ENCODE measurements at places on chromosomes 2 and 18.

- DNase-seq: peak; percentile 16
Measured at GRCh38 chr2:38315707-38316333, 61.3 kb downstream of the ATL2 start.

DNA sequence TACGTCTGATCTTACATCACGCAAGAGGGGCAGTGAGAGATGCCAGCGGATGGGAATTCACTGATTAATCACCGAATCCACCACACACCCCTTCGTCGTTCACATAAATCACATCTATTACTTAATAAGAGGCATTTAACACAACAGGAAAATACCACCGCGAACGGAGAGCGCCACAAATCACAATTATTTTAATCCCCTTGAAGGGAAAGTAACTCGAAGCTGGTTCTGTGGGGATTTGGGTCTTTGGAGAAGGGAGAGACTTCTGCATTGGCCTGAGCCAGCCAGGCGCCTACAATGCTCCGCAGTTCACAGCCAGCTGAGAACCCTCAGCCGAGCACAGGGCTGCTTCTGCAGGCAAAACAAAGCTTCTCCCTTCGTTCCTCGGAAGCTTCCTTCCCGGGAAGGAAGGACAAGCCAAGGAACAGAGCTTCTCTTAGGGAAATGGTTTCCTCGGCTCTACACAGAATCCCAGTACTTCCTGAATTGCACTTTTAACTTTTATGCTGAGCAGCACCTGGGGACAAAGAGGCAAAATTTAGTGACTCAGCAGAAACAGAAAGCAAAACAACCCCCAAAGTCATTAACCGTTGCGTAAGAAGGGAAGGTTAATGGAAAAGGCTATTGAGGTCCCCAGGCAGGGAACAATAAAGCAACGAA, at the start of gene LRP1B:
Gene LRP1B (minus strand): TSS at position 7 of the 660 bp plus-strand sequence. CDS start 287 bp downstream, outside the sequence.
- DNase-seq: peak; percentile 20

- DNase-seq: no peak
Measured at GRCh38 chr2:122144884-122145283, 389.4 kb downstream of the TSN start.

GRCh38 chr2:64143169-64144056, 807 bp downstream of the PELI1 start:
- peak; percentile 70 for DNase-seq

GRCh38 chr18:10169064-10169562, 255.3 kb downstream of the VAPA start:
- no peak for DNase-seq

DNA sequence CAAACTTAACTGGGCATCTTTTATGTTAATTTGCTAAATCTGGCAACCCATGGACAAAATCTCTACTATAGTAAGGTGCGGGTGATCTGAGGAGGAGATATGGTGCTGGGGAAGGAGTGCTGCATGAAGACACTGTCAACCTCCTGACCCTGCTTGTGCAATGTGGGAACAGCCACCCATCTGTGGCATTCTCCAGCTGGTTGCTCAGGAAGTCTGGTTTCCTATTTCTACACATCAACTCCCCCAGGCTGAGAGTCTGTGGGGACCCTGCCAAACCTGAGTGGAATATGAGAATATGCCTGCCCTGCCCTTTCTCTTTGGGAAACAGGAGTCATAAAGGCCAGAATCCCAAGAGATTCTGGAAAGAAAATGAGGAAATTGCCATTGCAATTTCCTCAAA, 60.1 kb upstream of the PAX3 start:
- no peak for DNase-seq

GRCh38 chr2:15636972-15637785, 45.5 kb downstream of the DDX1 start:
- peak; percentile 70 for DNase-seq

- no peak for DNase-seq
Measured at GRCh38 chr2:166651991-166652390, 157.9 kb upstream of the SCN7A start.

- DNase-seq: no peak
Measured at GRCh38 chr2:42057902-42058450, 10.2 kb downstream of the PKDCC start.

- DNase-seq: no peak
Measured at GRCh38 chr18:23238651-23239349, 103.5 kb downstream of the CABLES1 start.

DNA sequence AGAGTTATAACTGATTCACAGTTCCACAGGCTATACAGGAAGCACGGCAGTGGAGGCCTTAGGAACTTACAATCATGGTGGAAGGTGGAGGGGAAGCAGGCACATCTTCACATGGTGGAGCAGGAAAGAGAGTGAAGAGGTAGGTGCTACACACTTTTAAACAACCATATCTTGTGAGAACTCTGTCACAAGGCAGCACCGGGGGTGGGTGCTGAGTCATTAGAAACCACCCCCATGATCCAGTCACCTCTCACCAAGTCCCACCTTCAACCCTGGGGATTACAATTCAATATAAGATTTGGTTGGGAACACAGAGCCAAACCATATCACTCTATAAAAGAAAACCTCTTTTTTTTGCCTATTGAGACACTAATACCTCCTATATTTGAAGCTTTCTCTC, 1108.5 kb upstream of the CDH2 start:
- no peak for DNase-seq

GRCh38 chr2:238401551-238401950, 25.2 kb upstream of the ASB1 start:
- DNase-seq: peak; percentile 76

- DNase-seq: no peak
Measured at GRCh38 chr18:77206676-77207374, 42.8 kb upstream of the GALR1 start.

DNA sequence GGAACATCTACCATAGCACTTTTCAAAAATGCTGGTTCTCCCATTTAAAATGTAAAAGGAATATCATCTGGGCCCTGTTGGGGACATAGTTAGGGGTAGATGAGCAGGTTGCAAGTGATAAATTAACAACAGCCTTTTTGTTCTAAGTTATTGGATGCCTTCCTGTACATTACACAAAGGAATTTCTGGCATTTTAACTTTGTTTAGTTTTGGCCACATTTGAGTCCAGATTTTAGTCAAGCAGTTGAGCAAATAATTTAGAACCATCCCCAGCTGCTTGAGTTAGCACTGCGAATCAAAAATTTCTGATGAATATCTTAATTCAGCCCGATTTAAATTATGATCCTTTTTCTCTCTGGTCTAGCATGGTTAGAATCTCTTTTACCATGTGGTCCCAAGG, 124.4 kb downstream of the TTC27 start:
- DNase-seq: no peak

DNA sequence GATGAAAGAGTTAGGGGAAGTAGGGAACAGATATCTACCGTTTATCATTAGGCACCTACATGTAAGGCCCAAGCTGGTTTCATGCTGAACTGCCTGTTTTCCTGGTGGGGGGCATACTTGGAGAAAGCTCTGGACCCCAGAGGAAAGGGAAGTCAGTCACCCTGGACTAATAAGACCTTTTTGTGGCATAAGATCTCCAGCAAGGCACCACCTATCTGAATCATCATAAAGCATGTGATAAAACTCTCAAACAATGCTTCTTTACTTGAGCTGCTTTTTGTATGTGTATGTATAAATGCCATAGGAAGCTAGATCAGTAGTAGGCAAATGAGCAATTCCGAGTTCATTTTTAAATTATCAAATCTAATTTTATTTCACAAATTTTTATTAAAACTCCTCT, 104.8 kb downstream of the TANC1 start:
- DNase-seq: no peak

DNA sequence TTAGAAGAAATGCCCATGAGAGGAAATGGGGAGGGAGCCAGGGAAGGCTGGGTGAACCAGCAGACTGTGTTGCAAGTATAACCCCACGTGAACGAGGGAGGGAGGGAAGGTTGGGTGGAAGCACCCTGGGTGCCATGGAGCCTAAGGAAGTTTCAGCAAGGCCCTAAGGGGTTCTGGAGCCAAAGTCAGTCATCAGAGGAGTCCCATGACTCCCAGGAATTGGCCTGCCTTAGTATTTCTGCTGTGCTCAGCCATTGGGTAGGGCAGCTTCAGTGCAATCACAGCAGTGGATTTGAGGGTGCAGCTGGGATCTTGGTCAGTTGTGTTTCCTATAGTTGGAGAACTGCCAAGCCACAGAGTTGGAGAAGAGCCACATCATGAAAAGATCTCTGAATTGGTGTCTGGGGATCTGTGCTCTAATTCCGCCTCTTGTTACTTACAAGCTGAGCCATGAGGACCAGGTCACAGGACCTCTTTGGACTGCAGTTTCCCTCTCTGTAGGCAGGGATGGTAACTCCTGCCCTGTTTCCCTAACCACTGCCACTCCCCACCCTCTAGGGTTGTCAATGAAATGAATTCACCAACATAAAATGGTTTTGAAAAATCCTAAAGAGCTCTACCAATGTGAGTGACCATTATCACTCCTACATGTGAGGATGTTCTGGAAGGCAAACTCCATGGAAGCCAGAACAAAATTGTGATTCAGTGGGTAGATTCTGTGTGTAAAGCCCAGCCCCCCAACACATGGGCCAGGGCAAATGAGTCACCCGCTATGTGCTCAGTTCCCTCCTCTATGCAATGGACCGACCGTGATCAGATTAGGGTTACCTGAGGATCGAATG, 108.9 kb downstream of the CLIP4 start:
- DNase-seq: peak; percentile 17

- DNase-seq: no peak
Measured at GRCh38 chr2:186721956-186722355, 28.1 kb downstream of the FAM171B start.

DNA sequence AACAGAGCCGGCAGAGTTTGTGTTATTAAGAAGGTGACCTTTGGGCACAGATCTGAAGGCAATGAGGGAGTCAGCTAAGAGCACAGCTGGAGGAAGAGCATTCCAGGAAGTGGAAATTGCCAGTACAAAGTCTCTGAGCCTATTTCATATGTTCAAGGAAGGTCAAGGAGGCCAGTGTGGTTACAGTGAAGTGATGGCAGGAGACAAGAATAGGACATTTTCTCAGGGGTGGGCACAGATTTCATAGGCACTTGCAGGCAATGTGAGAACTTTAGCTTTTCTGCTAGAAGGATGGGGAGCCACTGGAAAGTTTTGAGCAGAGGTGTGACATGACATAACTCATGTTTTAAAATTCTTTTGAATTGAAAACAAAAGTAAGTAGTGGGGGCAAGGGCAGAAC, 50.3 kb downstream of the ARHGAP25 start:
- peak; percentile 74 for DNase-seq

- no peak for DNase-seq
Measured at GRCh38 chr2:197386242-197386641, 48.6 kb downstream of the SF3B1 start.

- DNase-seq: peak; percentile 83
Measured at GRCh38 chr2:108588070-108588668, 53.9 kb downstream of the LIMS1 start.

DNA sequence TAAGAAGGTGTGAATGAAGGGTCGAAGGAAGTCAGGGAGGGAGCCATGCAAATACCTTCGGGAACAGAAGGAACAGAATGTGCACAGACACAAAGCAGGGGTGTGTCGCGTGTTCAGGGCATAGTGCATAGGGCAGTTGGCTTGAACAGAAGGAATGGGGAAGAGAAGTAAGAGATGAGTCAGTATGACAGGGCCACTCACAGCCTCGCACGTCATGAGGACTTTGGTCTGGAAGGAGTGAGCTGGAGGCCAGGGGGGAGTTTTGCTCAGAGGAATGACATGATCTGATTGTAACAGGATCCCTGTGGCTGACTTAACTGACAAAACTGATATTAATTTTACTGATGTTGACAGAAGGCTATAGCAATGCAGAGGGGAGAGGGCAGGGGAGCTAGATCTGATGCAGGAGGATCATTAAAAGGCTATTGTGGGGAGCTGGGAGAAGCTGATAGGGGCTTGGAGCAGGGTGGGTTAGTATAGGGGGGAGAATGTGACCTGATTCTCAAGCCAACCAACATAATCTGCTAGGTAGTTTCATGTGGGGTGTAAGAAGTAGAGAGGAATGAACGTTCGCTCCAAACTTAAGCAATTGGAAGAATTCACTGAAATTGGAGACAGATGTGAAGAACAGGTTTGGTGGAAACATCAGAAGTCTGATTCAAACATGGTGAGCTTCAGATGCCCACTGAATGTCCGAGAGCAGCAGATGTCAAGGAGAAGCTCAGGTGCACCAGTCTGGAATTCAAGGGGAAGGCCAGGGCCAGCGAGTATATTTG, 60.4 kb upstream of the COPS8 start:
- DNase-seq: peak; percentile 99

DNA sequence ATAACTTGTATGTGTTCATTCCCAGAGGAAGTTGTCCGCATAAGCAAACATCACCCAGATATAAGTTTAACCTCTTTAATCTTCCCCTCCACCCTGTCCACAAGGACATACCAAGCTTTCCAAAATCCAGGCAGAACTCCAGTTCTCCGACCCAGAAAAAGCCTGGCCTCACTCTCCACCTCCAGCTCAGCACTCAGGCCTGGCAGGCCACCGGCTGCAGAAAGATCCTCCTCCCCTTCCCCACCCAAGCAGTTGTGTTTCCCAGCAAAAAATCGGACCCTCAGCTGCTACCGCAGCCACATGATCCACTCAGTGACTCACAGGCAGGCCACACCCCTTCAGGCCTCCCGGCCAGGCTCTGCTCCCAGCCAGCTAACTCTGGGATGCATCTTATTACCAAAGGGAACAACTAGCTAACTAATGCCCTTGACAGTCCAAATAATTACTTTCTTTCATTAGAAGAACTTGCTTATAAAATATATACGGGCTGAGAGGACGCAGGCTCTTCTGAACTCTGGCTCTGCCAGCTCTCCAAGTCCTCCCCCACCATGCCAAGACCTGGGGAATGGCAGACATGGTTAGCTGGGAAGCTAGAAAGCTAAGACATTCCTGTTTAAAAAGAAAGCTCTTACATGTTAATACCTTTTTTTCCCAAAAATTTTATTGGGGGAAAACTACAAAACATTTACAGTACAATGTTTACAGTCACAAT, 4.5 kb downstream of the ZFP36L2 start:
- DNase-seq: peak; percentile 93

- no peak for DNase-seq
Measured at GRCh38 chr2:109336296-109336695, 207.3 kb downstream of the SH3RF3 start.

- DNase-seq: no peak
Measured at GRCh38 chr2:15623898-15624541, 32.4 kb downstream of the DDX1 start.

GRCh38 chr2:151518802-151519201, 109.1 kb downstream of the RIF1 start:
- no peak for DNase-seq

GRCh38 chr2:11942178-11942569, 195.7 kb downstream of the LPIN1 start:
- no peak for DNase-seq
